Activated gamma-delta T cell treated with anti-CD3 and anti-CD28 coated beads, Interleukin-2, amount 50 U/mL, for 16 hours (primary cell): ENCODE measurements at places on chromosomes 2 and 18.
A peak's percentile ranks its signal among the peaks of the same experiment; 100 is the strongest.

- no peak for DNase-seq
These were observed 95.6 kb upstream of the SLC14A2 start for GRCh38 chr18:45519411-45520280.

DNA sequence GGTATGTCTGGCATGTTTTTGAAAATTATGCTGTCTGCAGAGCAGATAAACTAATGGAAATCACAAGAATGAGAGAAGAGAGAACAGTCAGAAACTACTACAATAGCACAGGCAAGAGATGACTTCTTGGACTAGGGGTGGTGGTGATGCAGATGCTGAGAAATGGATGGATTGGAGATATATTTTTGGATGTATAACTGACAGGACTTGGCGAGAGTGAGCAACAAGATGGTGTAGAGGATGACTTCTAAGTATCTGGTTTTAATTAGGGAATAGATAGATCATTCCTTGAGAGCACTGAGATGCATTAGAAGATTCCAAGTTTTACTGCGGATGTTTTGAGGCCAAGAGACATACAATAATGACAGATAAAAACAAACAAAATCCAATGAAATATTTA lies 328.2 kb downstream of the PID1 start:
- DNase-seq, result no peak

DNA sequence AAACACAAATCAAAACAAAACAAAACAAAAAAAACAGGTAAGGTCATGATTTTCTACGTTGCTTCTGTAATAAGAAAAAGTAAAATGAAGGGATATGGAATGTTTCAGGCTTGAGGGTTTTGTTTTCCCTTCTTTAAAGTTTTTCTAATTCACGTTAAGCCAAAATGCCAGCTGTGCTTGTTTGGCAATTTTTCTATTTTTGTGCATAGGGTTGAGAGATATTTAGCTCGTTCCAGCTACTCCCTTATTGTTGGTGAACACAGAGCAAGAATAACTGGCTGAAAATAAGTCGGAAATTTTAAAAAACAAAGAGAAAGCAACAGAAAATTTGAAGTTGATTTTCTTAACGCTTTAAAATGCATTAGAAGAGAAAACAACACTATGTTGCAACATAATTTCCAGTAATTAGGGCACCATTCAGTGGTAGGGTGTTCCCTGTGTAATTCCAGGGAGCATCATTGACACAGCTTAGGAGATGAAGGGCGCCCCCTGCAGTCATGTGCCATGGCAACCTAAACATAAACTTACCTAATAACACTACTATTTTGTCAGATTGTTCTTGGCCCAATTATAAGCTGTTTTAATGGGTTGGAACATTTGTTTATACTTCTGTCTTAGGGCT lies 99.5 kb downstream of the DTNA start:
- DNase-seq, result no peak

GRCh38 chr2:163630836-163631235 lies 105.0 kb downstream of the FIGN start:
- no peak for DNase-seq

GRCh38 chr18:50857694-50858093 lies 21.2 kb upstream of the ME2 start:
- DNase-seq, result no peak

- no peak for DNase-seq
These were observed 6.7 kb upstream of the NEURL3 start for GRCh38 chr2:96511851-96512250.

- no peak for DNase-seq
These were observed 202.1 kb upstream of the HS6ST1 start for GRCh38 chr2:128520791-128521190.

GRCh38 chr2:181540421-181540820 lies 83.2 kb downstream of the ITGA4 start:
- DNase-seq, result no peak

DNA sequence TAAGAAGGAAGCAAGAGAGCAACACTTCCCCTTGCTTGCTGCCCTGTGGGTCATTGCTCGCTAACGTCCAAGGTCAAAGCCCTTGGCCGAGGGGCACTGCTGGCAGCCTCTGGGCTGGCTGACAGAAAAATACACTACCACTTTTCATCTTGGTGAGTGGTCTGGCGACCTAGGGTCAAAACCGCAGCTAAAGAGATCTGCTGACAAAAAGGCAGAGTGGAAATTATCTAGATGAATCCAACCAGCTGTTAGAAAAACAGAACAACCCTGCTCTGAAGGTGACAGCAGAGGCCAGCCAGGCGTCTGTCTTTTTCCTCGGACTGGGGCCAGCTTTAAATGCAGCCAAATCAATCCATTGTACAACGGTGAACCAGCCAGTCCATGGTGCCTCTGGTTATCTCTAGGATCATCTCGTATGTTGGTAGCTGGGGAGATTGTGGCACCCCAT lies 92.6 kb downstream of the CD8B2 start:
- no peak for DNase-seq

DNA sequence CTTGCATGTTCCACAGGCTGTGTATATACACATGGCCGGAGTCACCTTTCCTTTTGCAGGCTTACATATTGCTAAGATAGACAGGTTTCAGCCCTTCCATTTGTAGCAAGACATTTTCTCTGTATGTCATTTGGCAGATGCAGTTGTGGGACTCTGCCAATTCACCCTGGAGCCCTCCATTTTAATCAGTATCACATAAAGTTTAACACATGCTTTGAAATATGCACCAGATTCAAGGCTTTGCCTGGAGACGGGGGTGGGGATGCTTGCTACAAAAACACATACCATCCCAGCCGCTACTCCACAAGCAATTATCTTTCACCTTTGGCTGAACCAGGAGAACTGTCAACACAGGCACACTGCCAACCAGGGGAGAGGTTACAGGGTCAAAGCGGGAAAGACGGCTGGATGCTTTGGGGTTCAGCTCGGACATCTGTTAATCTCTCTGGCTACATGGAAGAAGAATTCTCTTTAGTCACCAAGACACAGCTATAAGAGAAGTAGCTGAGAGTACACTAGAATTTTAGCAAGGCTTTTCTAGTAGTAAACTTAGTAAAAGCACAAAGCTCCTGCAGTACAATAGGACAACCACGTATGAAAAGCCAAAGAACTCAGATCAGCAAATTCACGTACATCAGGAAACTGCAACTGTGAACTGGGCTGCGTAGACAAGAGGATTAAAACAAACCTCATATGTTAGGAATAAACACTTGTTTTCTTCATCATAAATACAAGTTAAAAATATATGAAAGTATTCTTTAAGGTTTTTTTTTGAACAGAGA lies 130.9 kb downstream of the EXOC6B start:
- DNase-seq, result no peak

DNA sequence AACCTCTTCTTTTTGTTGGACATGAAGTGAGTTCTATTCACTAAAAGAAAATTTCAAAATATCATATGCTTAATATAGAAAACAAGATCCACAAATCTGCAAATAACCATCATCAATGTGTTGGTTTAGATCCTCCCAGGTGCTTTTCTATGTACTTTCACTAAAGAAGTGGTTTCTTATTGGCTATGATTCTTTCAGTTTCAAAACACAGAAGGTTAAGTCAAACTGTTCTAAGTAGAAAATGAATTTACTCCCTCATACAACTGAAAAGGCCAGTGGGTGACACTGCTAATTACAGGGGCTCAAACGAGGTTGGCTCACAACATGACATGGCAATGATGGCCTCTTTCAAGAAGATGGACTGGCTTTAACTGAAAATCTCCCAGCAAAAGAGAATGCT lies 111.7 kb downstream of the GALR1 start:
- no peak for DNase-seq

GRCh38 chr2:238029853-238030252 lies 30.9 kb upstream of the SCLY start:
- no peak for DNase-seq

DNA sequence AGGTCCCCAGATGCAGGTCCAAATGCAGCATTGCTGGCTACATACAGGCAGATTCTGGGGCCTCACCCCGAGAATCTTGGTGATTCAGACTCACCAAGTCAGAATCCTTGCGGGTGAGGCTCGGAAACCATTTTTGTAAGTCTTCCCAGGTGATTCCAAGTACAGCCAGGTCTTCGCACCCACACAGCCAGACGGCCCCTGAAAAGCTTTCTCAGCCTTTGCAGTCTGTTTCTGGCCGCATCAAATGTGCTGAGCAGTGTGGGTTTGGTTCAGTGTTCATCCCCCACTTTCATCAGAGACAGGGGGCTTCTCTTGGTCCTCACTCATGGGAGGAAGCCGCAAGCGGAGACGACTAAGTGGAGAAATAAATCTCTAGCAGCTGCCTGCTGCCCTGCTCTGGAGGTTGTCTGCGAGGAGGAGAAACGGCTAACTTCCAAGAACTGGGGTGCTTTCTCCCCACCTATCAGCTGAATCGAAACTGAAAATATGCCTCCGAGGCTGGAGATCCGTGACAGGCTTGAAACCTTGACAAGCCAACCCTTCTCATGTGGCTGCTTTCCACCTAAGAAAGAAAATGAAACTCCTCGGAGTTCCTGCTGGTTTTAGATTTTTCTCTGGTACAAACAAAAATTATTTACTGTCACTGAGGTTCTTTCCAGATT lies 8.9 kb upstream of the TMEM185B start:
- DNase-seq, result peak; percentile 57

GRCh38 chr18:13452871-13453680 lies 234.5 kb downstream of the LDLRAD4 start:
- DNase-seq, result no peak

GRCh38 chr2:106685180-106685897 lies 198.2 kb downstream of the CD8B2 start:
- DNase-seq, result no peak

DNA sequence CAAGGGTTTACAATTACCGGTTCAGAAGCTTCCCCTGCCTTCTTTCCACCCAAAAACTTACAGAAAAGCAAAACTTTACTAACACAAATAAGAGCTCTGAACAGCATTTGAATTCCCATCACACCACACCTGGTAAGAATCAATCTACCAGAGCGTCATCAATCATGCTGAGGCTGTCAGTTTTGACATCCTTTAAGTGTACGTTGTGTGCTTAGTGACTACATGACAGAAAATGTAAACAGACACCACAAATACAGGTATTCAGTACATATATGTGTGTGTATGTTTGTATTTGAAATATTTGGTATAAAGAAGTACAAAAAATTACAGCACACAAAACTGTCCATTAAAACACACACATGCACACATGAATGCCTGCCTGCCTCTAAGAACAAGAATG lies 523.5 kb downstream of the TMEM182 start:
- DNase-seq, result no peak

DNA sequence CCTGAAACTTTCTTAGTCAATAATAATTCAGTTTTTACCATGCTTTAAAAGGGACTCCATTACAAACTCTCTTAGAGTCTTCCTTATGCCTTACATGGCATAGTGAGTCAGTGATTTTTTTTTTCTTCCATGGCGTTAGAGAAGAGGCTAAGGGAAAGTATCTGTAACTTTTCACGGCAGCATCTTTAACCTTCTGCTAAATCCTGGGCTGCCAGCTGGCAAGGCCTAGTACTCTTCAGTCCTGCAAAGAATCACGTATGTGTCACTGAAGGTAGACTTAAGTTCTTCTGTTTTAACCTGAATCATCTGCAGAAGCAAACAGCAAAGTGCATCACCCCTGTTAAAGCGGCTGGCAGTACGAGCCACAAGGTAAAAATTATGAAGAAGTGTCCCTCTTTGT lies 286.3 kb upstream of the FN1 start:
- no peak for DNase-seq

- DNase-seq, result no peak
These were observed 2.5 kb upstream of the ICOS start for GRCh38 chr2:203934041-203934492.

- no peak for DNase-seq
These were observed 37.2 kb downstream of the FEZ2 start for GRCh38 chr2:36560726-36561125.

DNA sequence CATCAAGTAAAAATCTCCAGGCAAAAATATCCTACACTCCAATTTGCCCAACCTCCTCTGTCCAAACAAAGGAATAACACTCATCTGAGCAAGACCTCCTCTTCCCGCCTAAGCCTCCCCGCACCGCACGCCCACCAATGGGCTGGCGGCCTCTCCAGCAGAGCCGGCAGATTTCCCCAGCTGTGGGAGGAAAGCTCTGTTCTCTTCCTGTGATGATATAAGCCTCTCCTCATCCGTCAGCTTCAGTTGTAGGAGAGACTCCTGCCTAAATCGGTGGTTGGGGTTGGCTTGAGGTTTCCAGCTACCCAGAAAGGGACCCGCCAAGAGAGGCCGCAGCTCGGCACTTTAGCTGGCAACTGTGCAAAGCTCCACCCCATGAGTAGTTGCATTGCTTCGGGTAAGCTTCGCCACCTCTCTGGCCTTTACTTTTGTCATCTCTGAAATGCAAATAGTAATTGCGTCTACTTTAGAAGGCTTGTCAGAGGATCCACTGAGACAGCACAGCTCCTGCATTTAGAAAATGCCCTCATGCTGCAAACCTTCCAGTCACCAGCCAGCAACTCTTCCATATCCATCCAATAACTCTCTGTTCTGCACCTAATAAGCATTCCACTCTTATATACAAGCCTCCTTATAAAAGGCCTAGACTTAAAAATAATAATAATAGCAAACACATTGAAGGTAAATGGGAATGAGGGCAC lies 146.4 kb downstream of the MYT1L start:
- DNase-seq, result no peak

DNA sequence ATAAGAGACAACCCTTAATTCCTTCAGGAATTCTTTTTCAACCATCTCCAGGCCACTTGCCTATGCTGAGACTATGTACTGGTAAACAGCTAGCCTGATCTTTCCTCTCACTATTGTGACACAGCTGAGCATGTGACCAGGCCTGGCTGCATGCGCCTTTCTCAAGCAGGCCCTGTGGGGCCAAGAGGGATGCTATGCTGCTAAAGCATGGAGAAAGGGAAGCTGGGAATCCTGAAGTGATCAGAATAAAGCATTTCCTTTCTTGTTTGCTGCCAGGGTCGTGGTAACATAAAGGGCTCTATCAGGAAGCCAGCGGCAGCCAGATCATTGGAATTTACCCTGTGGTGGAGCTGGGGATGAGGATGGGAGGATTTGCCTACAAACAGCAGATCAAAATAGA lies 29.8 kb upstream of the LCLAT1 start:
- no peak for DNase-seq

GRCh38 chr18:53941601-53942338 lies 282.7 kb downstream of the MBD2 start:
- no peak for DNase-seq

DNA sequence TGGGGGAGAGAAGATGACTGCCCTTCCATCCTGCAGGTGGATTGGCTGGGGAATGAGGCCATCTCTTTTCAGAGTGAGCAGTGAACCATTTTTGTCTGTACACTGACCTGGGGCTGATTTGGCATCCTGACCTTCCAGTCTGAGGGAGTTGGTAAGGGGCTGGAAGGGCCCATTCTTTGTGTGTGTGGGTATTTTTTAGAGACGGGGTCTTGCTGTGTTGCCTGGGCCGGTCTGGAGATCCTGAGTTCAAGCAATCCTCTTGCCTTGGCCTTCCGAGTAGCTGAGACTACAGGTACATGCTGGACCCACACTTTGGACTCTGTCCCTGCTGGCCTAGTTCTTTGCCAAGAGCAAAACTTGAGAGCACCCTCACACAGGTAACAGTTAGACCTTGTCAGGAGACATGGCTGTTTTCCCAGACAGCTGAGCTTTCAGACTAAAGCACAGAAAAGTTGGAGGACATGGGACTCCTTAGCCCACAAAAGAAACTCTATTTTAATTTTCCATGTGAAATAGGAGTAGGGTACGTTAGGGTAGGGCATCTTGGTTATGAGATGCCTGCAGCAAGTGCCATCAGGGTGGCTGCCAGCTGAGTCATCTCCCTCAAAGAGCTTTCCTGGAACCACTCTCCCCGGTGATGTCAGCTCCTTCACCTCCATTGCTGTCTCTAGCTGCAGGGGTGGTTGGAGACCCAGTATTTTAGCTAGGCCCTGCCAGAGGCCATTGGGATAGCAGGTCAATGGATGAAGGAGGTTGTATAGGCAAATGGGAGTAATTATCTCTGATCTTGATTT lies 60.7 kb downstream of the DGKD start:
- no peak for DNase-seq
